ENCODE measurements at places on chromosomes 4 and X.

DNA sequence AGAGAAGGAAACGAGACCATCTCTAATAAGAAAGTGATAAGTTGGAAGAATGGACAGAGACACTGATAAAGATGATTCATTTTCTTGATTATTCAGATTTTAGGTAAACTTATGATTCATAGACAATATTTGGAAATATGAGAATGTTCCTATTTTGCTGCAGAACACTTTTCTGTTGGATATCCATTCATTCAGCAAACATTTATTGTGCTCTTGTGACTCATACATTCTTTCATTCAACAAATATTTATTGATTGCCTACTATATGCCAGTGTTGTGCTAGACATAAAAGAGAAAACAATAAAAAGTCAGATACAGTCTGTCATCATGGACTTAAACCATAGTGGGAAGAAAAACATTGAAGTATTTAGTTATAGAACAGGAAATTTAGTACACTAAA is 1232.0 kb downstream of the STIM2 start:
- no peak for DNase-seq

GRCh38 chr4:102580463-102580842 is 79.3 kb downstream of the NFKB1 start:
- DNase-seq: no peak

GRCh38 chr4:70903291-70903603 is 1.1 kb downstream of the MOB1B start:
- peak; percentile 18 for DNase-seq

- no peak for DNase-seq
These were observed 100.5 kb downstream of the CLNK start for GRCh38 chr4:10584042-10584441.

DNA sequence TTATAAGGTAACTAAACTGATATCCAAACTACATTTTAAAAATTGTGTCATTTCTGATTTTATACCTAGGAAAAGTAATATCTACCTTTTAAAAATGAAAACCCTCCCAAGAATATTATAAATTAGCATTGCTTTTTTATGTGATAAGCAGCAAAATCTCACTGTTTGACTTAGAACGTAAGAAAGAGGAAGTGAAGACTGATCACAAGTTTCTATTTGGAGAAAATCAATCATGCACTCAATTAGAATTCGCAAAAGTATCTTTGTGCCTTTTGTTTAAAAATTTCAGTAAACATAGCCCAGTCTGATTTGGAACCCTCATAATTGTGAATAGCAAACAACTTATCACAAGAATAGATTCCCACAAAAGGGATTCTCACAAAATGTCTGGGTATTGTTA is 142.7 kb downstream of the TENM3 start:
- DNase-seq: no peak

GRCh38 chr4:680928-681645 is 6.7 kb downstream of the MYL5 start:
- peak; percentile 73 for DNase-seq

GRCh38 chrX:114344756-114345349 is 239.0 kb upstream of the HTR2C start:
- no peak for DNase-seq
